ENCODE measurements at places on chromosomes 11 and 22.

GRCh38 chr11:99893811-99894210, 793.3 kb upstream of the ARHGAP42 start:
- no peak for DNase-seq

- DNase-seq = no peak
Observed at GRCh38 chr11:119700536-119701346, 28.3 kb downstream of the NECTIN1 start.

GRCh38 chr11:2643746-2644145, 56.0 kb downstream of the KCNQ1OT1 start:
- DNase-seq = no peak

DNA sequence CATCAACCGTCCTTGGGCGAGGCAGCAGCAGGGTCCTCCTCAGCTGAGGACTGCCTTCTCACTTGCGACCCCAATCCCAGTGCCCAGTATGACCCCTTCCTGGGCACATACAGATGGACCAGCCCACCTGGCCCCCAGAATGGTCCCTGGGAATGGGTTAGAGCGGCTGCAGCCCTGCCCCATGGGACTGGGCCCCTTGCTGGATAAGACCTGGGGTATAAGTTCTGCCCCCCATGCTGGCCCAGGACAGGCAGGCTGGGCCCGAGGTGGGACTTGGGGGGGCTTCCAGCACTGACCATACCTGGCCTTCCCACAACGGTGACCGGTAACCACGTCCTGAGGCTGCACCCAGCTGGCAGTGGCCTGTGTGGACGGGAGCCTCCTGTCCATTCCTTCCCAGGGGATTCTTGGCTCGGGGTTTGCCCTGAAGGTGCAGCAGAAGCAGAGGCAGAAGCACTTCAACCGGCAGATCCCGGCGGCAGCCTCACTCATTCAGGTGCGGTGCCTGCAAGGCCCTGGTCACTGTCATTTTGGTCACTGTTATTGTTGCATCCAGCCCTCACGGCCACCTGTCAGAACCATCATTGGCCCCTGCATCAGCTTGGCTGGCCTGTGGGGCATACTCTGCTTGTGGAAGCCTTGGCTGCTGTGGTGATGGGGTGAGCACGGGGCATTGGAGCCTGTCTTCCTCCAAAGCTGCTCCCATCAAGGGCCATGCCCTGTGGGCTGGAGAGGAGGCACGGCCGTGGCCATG, 114.8 kb downstream of the KCNQ1OT1 start:
- DNase-seq = no peak

DNA sequence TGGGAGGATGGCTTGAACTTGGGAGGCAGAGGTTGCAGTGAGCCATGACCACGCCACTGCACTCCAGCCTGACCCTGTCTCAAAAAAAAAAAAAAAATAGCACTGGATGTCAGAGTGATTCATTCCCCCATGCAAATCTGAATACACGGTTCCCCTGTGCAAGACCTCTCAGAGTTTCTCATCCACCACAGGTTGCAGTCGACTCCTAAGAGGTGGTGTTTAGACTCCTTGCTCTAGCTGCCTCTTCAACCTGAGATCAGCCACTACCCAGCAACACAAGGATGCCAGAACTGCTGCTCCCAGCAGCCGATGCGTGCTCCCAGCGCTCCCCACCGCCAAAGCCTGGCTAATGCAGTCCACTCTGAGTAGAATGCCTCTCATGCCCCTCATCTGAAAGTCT, 97.5 kb downstream of the PARVA start:
- DNase-seq = no peak

- DNase-seq = no peak
Observed at GRCh38 chr11:34546511-34547209, 33.1 kb upstream of the ELF5 start.

- DNase-seq = no peak
Observed at GRCh38 chr11:28476049-28476448, 367.9 kb downstream of the METTL15 start.

DNA sequence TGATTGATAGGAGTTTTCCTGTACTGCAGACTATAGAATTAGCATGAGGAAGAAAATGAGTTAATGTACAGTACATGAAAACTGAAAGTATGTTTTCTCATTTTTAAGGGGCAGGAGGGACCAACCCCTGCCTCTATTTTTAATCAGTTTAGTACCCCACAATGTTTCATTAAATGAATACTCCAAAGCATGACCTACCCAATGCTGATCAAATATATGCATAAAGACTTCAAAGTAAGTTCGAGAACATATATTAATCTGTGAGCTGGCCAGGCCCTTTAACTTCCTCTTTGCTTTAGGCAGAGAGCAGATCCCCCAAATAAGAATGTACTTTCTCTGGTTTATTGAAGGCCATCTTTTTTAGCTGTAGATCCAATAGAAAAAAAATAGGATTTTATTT, 161.0 kb downstream of the FCHSD2 start:
- DNase-seq = no peak

DNA sequence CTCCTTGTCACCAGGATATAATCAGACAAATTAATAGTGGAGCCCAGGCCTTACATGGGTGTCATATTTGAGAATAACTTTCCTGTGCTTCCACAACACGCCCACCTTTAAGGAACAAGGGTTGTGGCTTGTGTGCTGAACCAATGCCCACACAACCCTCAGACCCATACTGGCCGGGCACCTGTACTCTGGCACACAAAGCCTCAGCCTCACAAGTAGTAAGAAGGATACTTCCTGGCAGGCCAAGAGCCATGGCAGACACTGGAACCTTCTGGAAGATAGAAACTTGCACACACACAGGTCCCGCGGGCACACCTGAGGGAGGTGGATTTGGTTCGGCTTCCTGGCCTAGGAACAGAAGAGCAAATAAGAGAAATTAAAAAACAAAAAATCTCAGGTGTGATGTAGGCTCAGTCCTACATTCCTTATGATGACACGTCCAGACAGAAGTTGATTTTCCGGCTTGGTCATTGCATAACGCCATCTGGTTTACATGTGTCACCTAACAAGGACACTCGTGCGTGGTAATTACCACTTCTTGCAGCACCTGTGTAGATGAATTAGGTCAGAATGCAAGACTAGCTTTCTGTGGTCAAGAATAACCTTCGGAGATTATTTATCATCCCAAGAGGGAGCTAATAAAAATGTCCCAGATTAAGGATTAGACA, 5.8 kb upstream of the BRD1 start:
- no peak for DNase-seq

DNA sequence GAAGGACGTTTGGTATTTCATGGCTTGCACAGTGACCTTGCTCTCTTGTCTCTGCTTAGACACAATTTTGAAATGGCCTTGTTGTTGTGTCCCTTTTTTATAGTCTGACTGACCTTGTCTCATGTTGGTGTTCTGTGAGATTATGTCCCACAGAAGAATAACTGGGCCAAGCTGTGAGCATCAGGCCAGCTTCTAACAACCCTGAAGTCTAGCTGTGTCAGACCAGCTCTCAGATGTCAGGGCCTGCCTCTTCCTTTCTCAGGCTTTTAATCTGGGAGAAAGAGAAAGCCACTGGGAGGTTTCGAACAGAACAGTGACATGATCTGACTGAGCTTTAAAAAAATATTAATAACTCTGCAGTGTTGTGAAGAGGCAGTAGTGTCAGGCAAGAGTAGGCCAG, 2.0 kb upstream of the UEVLD start:
- DNase-seq = no peak

- no peak for DNase-seq
Observed at GRCh38 chr11:84853841-84854497, 773.2 kb downstream of the DLG2 start.

- no peak for DNase-seq
Observed at GRCh38 chr11:33997584-33998251, 53.8 kb upstream of the CAPRIN1 start.

GRCh38 chr22:40426594-40427333, 56.4 kb downstream of the SGSM3 start:
- DNase-seq = no peak

Data from colonic mucosa (tissue), 4 donors.